ENCODE measurements at places on chromosomes 7 and 10.

- DNase-seq, result no peak
Observed at GRCh38 chr7:149859876-149860275, 13.9 kb upstream of the ATP6V0E2 start.

- no peak for DNase-seq
Observed at GRCh38 chr10:34081347-34081743, 733.8 kb downstream of the PARD3 start.

DNA sequence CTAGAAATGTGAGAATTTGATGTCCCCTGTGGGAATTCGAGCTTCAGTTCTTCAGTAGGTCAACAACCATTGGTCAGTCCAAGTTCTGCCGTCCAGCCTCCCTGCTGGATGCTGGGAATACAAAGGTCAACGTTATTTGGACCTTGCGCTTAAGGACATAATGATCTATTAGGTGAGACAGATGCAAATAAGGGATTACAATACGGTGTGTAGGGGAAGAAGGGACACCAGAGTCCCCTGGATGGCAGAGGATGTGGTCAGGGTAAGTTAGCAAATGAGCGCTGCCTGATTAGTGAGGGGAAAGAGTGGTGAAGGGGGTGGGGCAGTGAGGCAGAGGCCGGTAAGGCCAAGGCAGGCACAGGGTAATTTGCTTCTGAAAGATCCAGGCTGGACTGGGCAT lies 16.2 kb downstream of the CCNY start:
- DNase-seq, result no peak

GRCh38 chr10:118332948-118333710 lies 9.0 kb downstream of the FAM204A start:
- DNase-seq, result no peak

DNA sequence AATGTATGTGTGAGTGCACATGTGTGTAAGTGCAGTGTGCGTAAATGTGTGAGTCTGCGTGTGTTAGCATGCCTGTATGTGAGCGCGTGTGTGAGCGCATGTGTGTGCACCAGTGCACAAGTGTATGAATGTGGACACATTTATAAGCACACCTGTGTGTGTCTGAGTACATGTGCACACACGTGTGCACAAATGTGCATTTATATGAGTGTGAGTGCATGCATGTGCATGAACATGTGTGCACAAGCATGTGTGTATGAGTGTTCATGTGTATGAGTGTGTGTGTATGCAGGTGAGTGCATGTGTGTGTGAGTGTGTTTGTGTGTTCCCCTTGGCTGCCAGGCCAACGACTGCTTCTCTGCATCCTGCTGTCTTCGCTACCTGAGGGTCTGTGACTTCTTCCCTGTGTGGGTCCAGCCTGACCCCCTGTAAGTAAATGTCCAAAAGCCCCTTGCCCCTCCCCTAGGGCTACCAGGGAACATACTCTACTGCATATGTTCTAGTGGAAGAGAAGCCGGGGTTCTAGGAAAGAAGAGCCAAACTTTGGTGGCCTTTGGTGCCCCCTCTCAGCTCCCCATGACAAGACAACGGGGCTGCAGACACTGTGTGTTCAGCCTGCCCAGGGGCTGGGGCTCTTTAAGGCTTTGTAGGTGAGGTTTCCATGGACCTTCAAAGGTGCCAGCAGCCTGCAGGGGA lies 17.0 kb downstream of the GOLGA7B start:
- DNase-seq, result no peak

GRCh38 chr10:114033566-114033965 lies 10.1 kb upstream of the ADRB1 start:
- DNase-seq, result no peak

DNA sequence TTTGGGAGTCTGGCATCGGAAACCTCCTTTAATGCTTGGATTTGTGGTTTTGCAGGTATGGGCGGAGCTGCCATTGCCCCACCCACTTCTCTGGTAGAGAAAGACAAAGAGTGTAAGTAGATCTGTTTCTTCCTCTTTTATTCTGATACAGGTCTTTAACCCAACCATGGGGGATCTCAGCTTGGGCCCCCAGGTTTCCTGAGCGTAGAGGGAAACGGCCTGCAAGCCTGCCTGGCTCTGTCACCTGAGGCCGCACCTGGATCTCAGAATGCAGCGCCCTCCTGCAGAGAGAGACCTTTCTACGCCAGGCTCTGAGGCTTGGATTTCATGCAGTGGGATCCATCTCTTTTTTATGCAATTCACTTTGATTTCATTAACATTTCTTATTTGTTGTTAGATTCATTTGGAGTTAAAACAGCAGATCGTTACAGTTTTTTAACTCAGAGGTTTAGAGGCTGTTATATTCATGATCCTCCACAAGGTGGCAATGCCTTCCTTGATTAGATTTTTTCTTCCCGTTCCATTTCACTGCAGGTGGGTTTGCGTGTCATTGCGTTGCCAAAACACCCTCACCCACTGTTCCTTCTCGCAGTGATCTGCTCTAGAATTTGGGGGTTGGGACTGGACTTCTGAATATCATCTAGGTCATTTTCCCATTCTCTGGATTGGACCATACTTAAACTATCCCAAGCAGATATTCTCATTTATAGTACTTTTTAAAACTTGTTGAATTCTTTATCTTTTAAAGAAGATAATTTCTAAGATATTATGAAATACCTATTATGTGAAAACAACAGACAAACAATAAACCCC lies 20.0 kb downstream of the RBM17 start:
- no peak for DNase-seq

- no peak for DNase-seq
Observed at GRCh38 chr10:133067149-133068105, 20.3 kb upstream of the ADGRA1 start.

- DNase-seq, result no peak
Observed at GRCh38 chr10:30819341-30820181, 190.0 kb upstream of the LYZL2 start.

- DNase-seq, result peak; percentile 59
Observed at GRCh38 chr10:102229810-102230263, 3.7 kb downstream of the ELOVL3 start.

- DNase-seq, result no peak
Observed at GRCh38 chr7:136053689-136054485, 76.7 kb upstream of the MTPN start.

- DNase-seq, result no peak
Observed at GRCh38 chr10:119319161-119319919, 112.0 kb downstream of the GRK5 start.

DNA sequence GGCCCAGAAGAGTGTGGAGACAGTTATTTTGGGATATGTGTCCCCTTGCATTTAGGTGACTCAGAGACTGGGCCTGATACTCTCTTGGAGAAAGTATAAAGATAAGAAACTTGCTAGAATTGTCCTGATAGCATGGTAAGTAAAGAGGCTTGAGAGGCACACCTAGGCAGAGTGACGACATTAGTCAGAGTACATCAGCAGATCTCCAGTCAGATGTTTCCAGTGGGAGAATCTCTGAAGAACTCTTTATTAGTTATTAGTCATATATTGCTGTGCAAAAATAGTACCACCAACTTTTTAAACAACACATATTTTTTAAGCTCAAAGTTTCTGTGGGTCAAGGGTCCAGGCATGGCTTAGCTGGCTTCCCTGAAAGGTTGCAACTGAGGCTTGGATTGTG lies 182.6 kb downstream of the NEBL start:
- DNase-seq, result no peak
